Stimulated activated CD8-positive, alpha-beta memory T cell treated with anti-CD3 and anti-CD28 coated beads, Interleukin-2, amount 100 ng/mL, for 1 hour (primary cell): ENCODE measurements at places on chromosomes 1 and 21.

DNA sequence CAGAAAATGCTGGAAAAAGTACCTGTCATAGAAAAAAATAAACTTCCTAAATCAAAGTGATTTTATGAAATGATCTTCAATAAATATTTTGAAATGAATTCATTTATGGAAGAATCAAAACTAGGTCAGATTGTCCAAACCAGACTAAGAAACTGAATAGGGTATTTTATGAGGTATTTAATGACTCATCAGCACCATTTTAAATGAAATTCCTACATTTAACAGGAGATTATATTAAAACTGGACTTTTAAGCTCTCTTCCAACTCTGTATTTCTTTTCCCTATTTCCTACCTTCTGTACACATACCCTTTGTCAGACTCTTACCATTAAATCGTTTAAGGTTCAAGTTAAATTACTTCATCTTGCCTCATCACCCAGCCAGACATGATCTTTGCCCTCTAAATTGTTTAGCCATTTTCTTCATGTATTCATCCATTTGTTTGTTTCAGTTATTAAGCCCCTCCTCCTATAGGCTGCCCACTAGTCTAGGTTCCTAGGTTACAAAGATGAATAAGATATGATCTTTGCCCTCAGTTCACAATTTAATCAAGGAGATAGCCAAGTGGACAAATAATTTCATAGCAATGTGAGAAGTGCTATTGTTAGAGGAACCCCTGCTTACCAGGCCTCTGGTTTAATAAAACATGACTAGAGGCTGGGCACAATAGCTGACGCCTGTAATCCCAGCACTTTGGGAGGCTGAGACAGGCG, 25.0 kb downstream of the TATDN3 start:
- DNase-seq = no peak

DNA sequence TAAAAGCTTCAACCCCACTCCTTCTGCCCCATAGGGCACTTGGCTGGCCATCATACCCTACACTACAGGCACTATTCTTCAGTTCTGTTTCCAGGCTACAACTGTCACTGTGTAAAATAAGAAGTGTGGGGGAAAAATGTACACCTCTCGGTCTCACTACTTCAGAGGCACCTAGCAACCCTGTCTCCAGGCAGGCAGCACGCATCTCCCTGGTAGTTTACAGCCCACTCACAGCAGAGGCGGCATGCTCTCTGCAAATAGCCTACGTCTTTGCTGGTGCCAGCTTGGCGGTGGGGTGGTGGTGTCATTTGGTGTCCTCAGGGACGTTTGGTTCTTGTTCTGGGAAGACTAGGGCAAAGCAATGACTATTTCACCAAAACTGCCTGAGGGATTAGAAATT, 48.2 kb upstream of the BTG3 start:
- DNase-seq = no peak

- DNase-seq = no peak
Observed at GRCh38 chr1:185265314-185265713, 51.7 kb downstream of the IVNS1ABP start.

- DNase-seq = no peak
Observed at GRCh38 chr1:194176212-194176611, 989.8 kb upstream of the B3GALT2 start.

- no peak for DNase-seq
Observed at GRCh38 chr1:184608581-184608980, 146.1 kb downstream of the EDEM3 start.

DNA sequence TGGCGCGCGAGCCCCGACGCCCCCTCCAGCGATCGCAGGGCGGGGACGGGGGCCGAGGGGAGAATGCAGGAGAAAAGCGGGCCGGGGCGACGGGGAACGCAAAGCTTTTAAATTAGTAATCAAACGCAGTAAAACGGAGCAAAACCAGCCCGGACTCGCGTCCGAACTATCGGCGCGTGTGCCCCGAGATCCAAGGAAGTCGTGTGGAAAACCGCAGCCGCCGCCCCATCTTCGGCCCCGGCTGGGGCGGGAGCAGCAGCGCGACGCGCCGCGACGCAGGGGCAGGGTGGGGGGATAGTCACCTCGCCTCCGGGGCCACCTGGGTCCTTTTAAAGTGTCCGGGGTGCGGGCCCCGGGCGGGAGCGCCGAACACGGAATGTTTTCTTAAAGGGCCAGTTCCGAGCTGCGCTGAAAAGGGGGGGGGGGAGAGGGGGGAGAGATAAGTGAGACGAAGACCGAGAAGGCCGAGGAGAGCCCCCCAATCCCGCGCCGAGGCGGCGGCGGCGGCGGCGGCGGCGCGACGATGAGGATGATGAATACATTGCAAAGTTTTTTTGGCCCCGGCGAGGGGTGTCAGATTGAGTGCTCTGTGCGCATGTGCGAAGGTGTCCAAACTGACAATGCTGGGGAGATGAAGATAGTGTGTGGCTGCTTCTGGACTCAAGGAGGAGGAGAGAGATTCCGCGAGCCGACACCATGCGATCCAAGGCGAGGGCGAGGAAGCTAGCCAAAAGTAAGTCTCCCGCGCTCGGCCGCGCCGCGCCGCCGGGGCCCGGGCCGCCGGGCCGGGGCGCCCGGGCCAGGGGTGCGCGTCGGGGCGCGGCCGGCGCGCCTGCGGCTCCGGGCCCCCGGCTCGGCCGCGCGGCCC, at the start of gene PRDM16:
PRDM16 (plus strand) TSS at position 640 of the 868 bp plus-strand sequence; CDS start at position 697, 57 bp downstream.
- no peak for DNase-seq

- no peak for DNase-seq
Observed at GRCh38 chr1:149932474-149932873, 4.2 kb downstream of the MTMR11 start.

DNA sequence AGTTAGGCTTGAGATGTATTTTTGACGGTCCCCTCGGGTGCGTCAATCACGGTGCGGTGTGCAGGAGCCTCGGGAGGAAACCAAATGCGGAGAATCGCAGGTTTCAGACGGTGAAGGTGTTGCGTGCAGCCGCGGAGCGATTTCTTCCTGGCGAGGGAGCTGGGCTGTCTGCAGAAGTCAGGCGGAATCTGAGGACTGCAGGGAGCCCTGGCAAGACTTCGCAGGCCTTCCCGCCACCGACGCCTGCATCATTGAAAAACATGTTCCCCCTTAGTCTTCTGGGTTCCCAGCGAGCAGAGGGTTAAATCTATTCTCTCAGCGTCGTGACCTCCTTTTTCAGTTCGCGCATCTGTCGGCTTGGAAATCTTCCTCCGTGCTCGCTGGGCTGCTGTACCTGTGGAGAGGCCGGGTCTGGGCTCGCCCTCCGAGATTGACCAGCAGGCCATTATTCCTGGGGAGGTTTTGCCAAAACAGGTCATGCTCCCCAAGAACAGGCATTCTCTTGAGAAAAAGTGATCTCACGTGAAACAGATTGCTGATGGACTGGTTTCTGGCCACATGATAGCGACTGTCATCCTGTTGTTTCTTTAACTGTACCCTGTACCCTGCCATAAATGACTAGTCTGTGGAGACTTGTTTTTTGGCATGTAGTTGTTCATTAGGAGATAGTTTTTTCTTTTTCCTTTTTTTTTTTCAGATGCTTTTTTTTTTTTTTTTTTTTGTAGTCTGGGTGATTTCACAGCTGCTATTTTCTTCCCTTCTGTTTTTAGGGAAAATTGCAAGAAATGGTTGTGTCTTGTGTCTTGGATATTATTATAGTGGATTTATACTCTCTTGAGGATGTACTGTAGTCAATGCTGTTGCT, 894 bp downstream of the EPB41 start:
- DNase-seq = no peak

GRCh38 chr1:29094433-29094832, 29.3 kb downstream of the TMEM200B start:
- DNase-seq = no peak

GRCh38 chr1:74964508-74965102, 169.6 kb upstream of the LHX8 start:
- DNase-seq = no peak

DNA sequence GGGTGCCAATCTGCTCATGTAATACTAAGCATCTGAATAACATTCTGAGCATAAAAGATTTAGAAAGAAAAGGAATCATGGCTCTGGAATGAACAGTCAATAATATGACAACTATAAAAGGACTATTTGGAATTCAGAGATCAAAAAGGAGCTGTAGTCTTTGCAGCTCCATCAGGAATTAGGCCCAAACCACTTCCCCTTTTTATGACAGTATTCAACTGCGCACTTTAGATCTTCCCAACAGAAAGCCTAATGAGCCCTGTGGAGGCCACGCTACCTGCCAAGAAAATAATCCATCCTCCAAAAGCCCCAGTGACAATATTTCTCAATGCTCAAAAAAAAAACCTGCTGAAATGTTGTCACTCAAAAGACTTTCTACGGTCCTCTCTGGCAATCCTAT, 163.2 kb downstream of the SNX7 start:
- no peak for DNase-seq

GRCh38 chr21:22115746-22116145, 1117.5 kb downstream of the NCAM2 start:
- DNase-seq = no peak

- DNase-seq = no peak
Observed at GRCh38 chr1:119933397-119933796, 37.1 kb upstream of the ADAM30 start.

DNA sequence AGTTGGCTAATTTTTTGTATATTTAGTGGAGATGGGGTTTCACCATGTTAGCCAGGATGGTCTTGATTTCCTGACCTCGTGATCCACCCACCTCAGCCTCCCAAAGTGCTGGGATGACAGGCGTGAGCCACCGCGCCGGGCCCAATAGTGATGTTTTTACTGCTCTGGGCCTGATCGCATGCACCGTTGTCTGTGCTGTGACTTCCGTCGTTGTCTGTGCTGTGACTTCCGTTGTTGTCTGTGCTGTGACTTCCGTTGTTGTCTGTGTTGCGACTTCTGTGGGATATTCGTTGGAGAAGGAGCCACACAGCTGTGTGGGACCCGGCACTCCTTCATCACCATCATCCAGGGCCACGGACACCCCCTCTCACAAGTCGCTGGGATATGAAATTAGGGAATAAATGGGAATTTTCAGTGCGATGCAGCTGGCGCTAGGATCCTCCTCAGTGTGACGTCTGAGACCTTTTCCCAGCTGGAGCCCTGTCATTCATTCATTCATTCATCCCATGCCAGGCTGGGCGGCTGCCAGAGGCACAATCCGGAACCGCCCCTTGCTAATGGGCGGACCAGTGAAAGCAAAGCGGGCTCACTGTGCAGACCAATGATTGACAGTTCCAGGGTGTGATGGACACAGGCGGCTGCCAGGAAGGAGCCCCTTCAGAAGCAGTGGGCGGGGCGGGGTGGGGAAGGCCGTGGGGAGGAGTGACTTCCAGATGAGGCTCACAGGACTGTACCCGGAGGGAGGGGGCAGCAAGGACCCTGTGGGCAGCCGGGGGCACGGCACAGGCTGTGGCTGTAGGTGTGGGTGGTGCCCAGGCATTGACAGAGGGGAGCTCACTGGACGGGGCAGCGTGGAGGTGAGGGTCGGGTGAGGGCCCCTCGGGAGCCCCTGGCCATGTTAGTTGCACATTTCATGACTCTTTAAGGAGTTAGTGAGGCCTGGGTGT, 48.9 kb downstream of the PRKCZ start:
- DNase-seq = no peak

- no peak for DNase-seq
Observed at GRCh38 chr1:181453541-181454201, 29.6 kb upstream of the CACNA1E start.

- no peak for DNase-seq
Observed at GRCh38 chr1:207069858-207070506, 16.9 kb downstream of the PFKFB2 start.

DNA sequence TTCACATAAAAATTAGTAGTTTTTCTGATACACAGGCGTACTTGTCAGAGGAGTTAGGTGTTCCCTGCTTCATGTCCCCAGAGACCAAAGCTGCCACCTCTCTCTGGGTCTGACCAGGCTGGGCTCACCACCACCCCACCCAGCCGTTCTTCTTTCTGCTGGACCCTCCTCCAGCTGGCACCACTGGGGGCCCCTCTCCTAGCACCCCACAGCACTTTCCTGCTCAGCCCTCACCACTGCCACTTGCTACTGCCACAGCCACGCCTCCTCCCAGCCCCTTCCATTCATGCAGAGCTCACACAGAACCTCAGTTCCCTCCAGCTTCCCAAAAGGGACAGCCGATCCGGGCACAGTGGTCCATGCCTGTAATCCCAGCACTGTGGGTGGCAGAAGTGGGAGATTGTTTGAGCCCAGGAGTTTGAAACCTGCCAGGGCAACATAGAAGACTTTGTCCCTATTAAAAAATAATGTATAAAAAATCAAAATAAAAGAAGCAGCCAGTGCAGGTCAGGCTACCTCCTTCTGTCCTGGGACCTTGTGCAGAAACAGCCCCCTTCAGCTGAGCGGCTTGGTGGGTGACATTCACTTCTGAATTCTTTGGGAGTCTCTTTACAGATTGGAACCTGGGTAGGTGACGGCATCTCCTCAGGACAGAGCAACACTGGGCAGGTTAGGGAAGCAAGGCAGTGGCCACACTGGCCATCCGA, 208.3 kb downstream of the TOMM20 start:
- DNase-seq = no peak

DNA sequence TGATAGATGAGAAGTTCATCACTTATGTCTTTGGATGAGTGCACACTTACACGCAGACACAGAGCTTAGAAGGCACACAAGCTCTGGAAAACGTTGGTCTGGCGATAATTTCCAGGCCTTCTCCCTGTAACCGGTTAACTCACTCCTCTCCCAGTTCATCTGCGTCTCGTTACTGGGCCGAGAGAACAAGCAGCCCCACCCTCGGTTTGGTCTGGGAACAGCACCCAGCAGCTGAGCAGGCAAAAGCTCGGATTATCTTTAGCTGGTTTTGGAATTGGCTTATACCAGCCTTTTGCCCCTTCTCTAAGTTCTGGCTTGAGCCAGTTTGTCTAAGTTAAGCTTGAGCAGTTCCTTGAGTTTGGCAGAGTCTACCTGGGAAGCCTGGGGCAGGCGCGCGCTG, 27.3 kb upstream of the COL6A1 start:
- no peak for DNase-seq

DNA sequence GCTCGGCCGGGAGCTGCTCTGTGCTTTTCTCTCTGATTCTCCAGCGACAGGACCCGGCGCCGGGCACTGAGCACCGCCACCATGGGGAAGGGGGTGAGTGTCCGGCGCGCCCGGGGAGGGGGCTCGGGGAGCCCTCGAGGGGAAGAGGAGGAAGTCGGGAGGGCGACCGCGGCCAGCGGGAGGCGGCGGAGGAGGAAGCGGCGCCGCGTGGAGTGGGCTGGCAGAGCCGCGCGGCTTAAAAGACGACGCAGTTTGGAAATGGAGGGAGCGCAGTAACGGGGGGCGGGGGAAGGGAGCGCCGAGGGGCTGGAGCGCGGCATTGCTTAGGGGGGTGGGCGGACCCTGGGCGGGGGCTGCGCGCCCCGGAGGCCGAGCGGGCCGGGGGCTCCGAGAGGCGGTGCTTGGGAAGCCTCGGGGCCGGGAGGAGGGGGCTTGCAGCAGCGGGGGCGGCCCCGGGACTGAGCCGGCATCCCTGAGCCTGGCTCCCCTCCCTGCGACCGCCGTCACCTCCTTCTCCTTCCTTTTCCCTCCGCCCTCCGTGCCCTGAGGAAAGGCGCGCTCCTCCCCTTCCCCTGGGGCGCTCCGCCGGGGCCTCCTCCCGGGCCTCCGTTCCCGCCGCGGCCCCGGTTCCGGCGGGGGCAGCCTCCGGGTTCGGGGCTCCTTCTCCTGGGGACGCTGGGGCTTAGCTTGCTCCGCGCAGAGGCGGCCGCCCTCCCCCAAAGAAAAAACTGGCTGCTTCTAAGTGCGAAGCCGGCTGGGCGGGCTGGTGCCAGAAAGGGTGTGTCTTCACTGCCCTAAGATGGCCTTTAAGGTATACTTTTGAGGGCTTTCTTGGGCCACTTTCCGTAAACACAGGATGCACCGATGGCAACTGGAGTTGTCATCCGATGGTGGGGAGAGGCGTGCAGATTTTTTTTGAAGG, 648 bp downstream of the ATP1A1 start:
- no peak for DNase-seq
